ENCODE measurements at places on chromosomes 12 and 14.

- no peak overlapping the region for H3K4me3 ChIP-seq
- H3K27ac ChIP-seq = no peak overlapping the region
- H3K36me3 ChIP-seq = no peaks in the 10 kb centered on the region
- no peaks in the 10 kb centered on the region for H3K27me3 ChIP-seq
- no peaks in the 10 kb centered on the region for H3K4me1 ChIP-seq
- no peak for DNase-seq
Observed at GRCh38 chr14:101235335-101236103, 325.8 kb upstream of the DIO3 start.

DNA sequence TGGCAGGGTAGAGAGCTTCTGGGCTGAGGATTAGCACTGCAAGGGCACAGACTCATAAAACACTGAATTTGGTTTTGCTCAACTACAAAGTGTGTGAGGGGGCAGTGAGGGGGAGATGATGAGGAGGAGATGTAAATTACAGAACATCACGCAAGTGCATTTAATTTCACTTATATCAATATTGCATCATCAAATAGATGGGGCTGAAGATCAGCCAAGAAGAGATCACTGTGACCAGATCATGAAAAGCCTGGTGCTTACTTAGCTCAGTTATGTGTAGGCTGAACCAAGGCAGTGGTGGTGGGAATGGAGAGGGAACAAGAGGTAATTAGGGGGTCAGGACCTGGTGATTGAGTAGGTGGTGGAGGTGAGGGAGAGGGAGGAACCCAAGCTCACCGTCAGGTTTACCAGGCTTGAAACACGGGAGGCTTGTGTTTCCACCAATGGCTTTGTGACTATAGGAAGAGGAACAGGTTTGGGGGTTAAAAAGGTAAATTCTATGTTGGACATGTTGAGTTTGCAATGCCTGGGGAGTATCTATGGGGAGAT, 11.3 kb downstream of the FOS start:
- DNase-seq = no peak
- H3K27ac ChIP-seq = no peak overlapping the region
- no peak overlapping the region for H3K4me3 ChIP-seq
- H3K27me3 ChIP-seq = peaks cover 43% of the 10 kb centered on the region
- H3K36me3 ChIP-seq = no peaks in the 10 kb centered on the region

DNA sequence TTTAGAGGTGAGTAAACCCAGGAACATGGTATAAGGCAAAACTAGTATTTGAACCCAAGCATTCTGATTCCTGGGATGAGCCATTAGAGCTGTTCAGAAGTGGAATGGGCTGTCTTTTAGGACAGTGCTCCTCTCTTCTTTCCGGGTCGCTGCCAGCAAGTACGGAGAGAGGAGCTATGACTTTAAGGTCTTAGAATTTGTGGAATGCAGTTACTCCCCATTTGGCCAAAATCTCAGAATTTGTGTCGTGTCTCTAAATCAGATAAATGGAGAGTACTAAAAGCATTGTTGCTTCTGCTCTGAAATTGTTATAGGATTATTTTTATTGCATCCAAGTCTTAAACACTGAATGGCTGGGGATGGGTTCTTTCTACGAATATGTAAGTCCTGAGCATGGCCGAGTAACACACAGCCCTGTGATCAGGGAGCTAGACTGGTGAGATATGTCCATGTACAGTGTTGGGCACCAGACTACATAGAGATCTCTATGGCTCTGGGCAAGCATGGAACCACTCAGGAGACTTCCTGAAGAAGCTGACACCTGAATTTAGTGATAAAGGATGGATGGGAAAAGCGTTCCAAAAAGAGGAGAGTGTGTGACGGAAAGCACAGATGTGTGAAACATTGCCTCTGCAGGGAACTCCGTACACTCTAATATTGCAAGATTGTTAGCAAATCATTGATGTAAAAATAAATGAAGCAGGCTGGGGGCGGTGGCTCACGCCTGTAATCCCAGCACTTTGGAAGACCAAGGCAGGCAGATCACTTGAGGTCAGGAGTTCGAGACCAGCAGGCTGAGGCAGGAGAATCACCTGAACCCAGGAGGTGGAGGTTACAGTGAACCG, 184.7 kb downstream of the SRGAP1 start:
- H3K27ac ChIP-seq = no peak overlapping the region
- no peak for DNase-seq
- no peaks in the 10 kb centered on the region for H3K4me1 ChIP-seq
- peaks cover 2% of the 10 kb centered on the region for H3K27me3 ChIP-seq

DNA sequence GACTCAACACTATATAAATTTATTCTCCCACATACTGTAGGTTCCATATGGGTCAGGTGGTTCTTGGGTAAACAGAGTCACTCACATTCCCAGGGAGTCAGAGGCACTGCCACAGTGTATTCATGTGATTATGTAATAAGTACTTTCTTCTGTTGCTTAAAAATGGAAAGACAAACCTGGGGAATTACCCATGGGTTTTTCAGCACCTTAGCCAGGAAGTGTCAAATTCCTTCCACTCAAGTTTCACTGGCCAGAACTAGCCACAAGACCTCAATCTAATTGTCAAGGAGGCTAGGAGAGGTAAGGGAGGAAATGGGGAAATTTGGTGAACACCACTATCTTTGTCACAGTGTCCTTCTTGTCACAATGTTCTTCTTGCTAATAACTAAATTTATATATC, 333.2 kb upstream of the MDGA2 start:
- no peak for DNase-seq
- H3K4me1 ChIP-seq = no peaks in the 10 kb centered on the region
- no peaks in the 10 kb centered on the region for H3K27me3 ChIP-seq
- H3K4me3 ChIP-seq = no peak overlapping the region
- no peak overlapping the region for H3K27ac ChIP-seq
- no peaks in the 10 kb centered on the region for H3K36me3 ChIP-seq

- H3K4me3 ChIP-seq = peak overlapping the region; percentile 99
- no peaks in the 10 kb centered on the region for H3K27me3 ChIP-seq
- peaks cover 32% of the 10 kb centered on the region for H3K36me3 ChIP-seq
- H3K4me1 ChIP-seq = peaks cover 61% of the 10 kb centered on the region
- peak overlapping the region; percentile 94 for H3K27ac ChIP-seq
- DNase-seq = no peak
Observed at GRCh38 chr12:56629459-56630179, 507 bp downstream of the BAZ2A start.

GRCh38 chr14:99511421-99512109, 30.4 kb downstream of the CCNK start:
- H3K36me3 ChIP-seq = peaks cover 29% of the 10 kb centered on the region
- no peaks in the 10 kb centered on the region for H3K4me1 ChIP-seq
- DNase-seq = no peak
- H3K27ac ChIP-seq = no peak overlapping the region
- H3K27me3 ChIP-seq = no peaks in the 10 kb centered on the region

DNA sequence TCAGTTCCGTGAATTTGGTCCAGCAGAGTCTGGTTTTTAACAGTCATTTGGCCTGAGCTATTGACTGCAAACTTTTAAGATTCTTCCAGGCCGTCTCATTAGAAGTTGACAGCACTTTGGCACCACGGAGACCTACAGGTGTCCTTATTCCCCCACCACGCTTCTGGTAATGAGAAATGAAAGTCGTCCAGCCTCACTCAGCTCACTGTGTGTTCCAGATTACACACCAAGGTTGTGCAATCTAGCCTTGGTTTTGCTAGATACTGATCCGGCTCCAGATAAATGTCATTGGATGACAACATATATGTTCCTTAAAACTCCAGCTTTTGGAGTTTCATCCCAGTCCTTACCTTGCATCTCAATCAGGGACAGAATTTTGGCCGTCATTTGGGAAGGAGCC, 210.4 kb downstream of the CHST11 start:
- no peak for DNase-seq
- peaks cover 48% of the 10 kb centered on the region for H3K4me1 ChIP-seq
- H3K27me3 ChIP-seq = no peaks in the 10 kb centered on the region
- no peak overlapping the region for H3K4me3 ChIP-seq
- H3K36me3 ChIP-seq = peaks cover 14% of the 10 kb centered on the region
- H3K27ac ChIP-seq = no peak overlapping the region

DNA sequence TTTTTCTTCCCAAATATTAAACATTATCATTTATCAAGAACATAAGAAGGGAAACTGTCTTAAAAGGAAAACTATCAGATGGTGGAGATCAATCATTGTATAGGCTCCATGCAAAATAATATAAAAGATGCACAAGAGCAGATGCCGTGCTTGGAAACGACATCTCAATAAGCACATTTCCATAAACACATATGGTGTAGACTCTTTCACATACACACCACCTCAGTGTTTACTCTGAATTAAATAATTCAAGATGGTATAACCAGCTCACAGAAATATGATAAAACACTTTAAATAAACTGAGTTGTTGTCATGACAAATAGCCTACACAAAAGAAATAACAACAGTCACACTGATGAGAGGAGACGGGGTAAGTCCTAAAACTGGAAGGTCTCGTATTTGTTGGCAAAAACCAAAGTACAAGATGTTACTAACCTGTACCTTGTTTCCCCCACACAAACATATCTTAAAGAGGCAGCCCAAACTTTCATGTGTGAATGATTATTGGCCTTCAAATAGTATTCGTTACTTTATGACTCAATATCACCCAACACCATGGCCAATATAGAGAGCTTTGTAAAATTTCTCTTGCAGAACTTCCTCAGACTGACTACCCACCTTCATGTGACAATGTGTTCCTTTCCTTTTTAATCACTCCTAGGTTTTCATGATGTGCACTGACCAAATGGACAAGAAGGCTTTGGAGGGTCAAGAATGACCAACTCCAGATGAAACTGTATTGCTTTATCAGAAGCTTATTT, 48.6 kb upstream of the TMPO start:
- no peaks in the 10 kb centered on the region for H3K36me3 ChIP-seq
- peaks cover 15% of the 10 kb centered on the region for H3K4me1 ChIP-seq
- peaks cover 8% of the 10 kb centered on the region for H3K27me3 ChIP-seq
- no peak overlapping the region for H3K4me3 ChIP-seq
- H3K27ac ChIP-seq = no peak overlapping the region
- no peak for DNase-seq

DNA sequence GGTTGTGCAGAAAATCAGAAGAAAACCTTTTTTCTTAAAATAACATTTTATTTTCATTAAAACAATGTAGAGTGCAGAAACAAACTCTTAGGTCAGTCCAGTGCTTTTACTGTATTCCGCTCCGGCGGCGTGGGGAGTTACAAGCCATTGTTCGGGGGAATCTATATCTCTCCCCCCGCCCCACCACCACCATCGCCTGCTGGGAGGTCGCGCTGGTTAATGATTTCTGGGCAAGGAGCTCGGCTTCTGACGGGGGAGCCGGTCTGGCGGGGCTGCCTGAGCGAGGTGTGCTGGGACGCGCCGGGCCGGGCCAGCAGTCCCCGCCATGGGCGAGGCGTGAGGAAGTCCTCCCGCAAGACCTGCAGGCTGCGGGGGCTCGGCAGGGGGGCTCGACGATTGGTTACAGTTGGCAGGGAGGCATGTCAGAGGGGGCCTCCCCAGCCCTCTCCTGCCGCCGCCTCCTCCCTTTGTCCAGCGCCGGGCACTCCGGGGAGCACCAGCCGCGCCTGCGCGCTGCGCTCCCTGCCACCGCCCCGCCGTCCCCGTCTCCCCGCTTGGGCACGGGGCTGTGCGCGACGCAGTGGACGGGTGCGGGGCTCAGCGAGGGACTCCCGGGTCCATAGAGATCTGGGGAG, 1.0 kb upstream of the DUSP6 start:
- peaks cover 42% of the 10 kb centered on the region for H3K36me3 ChIP-seq
- peak overlapping the region; percentile 97 for H3K4me3 ChIP-seq
- H3K4me1 ChIP-seq = peaks cover 32% of the 10 kb centered on the region

Measured in activated T-helper 2 cell treated with anti-CD3 and anti-CD28 coated beads, Interferon-gamma antibody, Interleukin-2, Interleukin-4, amounts not matched to agents 10 μg/mL and 5 μg/mL and 100 μg/mL, durations not matched to agents 14 hours and 24 hours and 36 hours (primary cell).